ENCODE measurements at places on chromosomes 7 and 10. TPM values are rescaled to one million over a fixed set of nuclear protein-coding genes. Genes with fewer than 3 reads are reported as not detected.

The DYNC1I1 gene
- total RNA-seq, result 31.3 TPM

The KLF14 gene
- total RNA-seq, result not detected

The HECW1 gene
- not detected for total RNA-seq

The COL26A1 gene
- total RNA-seq, result not detected

The STEAP4 gene
- not detected for total RNA-seq

The MYPN gene
- 0.16 TPM for total RNA-seq

The STEAP2 gene
- total RNA-seq, result 0.32 TPM
